ENCODE measurements at places on chromosomes 13 and 19.

DNA sequence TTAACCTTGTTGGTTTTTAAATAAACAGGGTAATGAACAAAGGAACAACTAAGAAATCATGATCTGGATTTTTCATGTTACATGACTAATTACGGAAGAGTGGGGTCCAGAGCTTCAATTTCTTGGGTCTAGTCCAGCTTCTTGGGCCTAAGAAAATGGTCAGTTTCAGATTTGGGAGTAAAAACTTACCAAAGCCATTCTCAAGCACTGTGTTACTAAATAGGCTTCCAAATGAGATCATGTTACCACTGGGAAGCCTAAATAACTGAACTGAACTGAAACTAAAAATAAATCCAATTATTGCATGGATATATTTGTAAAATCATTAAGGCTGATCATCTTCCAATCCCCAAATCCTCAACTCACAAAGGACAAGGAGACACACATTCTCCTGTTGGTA is 13.9 kb downstream of the TBC1D4 start:
- DNase-seq, result no peak

DNA sequence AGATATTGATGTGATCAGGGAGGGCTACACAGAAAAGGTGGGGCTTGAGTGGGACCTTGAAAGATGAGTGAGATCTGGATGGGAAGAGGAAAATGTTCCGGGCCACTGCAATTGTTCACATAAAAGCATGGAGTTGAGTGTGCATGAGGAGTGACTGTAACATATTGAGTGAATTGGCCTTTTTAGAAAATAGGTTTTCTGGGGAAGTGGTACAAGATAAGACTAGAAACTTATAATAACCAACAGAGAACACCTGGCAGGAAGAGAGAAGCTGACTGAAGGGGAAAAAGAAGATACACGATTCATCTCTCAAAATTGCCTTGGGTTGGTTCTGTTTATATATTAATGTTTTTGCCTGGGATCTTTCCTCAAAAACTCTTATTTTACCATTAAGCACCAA is 32.2 kb downstream of the SLC10A2 start:
- no peak for DNase-seq

DNA sequence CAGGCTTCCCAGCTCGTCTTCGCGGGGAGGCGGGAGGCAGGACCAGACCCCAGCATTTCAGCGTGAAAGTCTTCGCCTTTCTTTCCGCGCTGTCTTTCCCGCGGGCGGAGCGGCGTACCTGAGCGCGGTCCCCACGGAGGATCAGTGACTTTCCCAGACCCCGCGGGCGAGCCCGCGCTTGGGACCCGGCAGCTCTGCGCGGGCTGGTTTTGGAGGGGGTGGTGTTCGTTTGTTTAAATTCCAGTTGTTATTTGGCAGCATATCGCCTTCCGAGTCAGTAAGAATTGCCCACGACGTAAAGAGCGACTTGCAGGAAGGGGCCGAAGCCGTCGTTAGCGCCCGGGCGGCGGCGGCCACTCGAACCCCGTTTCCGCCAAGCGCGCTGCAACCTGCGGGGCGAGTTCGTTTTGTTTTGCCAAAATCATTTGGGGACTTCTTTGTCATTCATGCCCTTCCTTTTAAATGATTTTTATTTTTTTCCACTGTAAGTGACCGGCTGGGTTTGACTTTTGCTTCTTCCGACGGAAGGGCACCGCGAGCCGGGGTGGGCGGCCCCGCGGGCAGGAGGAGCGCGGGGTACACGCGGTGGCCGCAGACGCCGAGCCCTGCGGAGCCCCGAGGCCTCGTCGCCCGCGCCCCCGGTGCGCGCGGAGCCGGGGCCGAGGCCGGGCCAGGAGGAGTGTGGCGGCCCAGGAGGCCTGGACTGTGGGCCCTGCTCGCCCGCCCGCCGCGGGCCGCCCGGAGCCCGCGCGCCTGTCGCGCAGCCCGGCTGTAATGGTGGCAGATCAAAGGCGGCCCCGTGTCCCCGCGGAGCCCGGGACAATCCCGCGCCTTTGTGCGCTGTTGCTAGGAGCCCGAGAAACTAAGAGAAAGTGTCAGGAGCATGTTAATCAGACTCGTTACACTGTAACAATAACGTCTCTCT is 75.9 kb downstream of the ZIC5 start:
- no peak for DNase-seq

- DNase-seq, result no peak
These were observed 139.4 kb upstream of the TSC22D1 start for GRCh38 chr13:44715287-44716230.

DNA sequence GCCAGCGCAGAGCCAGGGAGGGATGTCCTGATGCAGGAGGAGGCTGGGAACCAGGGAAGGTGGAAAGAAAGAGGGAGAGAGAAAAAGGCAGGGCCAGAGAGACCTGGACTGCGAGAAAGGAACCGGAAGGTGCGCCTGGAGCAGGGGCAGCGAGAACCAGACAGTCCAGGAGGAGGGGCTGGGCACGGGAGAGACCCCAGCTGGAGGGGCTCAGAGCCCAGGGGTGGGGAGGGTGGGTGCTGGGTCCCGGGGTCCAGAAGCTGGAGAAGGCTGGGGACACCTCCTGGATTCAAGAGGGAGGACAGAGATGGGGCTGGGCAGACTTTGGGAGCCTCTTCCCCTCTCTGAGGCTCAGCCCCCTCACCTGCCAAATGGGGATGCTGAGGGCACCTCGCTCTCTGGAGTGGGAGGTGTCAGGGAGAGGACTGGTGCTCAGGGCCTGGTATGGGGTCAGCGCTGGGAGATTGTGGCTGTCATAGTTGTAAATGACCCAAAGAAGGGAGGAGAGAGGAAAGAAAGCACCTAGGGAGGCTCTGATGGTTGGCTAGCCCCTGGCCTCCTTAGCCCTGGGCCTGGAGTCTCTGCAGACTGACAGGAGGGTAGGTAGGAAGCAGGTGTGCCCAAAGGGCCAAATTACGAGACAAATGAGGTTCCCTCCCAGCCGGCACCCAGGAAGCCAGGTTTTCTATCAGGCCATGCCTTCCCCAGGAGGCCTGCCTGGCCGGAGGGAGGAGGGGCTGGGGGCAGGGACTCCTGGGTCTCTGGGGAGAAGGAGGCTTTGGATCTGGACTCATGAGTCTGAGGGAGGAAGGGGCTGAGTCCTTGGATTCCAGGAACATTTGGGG is 1.3 kb upstream of the SPACA6 start:
- DNase-seq, result no peak

Data from GM04503 (cell line).